ENCODE measurements at places on chromosomes 4 and X.

- no peaks in the 10 kb centered on the region for H3K4me1 ChIP-seq
- peaks cover 23% of the 10 kb centered on the region for H3K36me3 ChIP-seq
- H3K4me3 ChIP-seq, result no peak overlapping the region
- H3K27ac ChIP-seq, result no peak overlapping the region
Measured at GRCh38 chr4:3190549-3190948, 58.4 kb upstream of the MSANTD1 start.

- no peak for DNase-seq
- no peaks in the 10 kb centered on the region for H3K27me3 ChIP-seq
- no peak overlapping the region for H3K4me3 ChIP-seq
- no peak overlapping the region for H3K27ac ChIP-seq
- H3K36me3 ChIP-seq, result no peaks in the 10 kb centered on the region
Measured at GRCh38 chr4:48337731-48338130, 3.6 kb upstream of the SLAIN2 start.

DNA sequence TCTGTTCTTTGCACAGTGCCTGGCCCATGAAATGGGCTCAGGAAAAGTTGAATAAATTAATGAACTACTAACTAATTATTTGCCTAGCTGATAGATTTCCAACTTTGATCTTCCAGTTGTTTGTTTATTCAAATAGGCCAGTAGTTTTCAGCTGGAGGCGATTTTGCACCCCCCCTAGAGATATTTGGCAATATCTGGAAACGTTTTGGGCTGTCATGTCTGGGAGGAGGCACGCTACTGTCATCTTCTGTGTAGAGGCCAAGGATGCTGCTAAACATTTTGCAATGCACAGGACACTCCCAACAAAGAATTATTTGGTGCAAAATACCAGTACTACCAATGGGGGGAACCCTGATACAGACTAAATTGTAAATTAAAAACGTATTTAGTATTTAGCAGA is 81.9 kb downstream of the VCX2 start:
- H3K27me3 ChIP-seq, result no peaks in the 10 kb centered on the region
- no peaks in the 10 kb centered on the region for H3K4me1 ChIP-seq

- DNase-seq, result no peak
- H3K4me3 ChIP-seq, result no peak overlapping the region
- no peaks in the 10 kb centered on the region for H3K36me3 ChIP-seq
- H3K4me1 ChIP-seq, result no peaks in the 10 kb centered on the region
- no peaks in the 10 kb centered on the region for H3K27me3 ChIP-seq
- H3K27ac ChIP-seq, result no peak overlapping the region
Measured at GRCh38 chr4:187141101-187141500, 417.4 kb upstream of the FAT1 start.

- H3K4me3 ChIP-seq, result no peak overlapping the region
- no peaks in the 10 kb centered on the region for H3K36me3 ChIP-seq
- no peak for DNase-seq
- no peak overlapping the region for H3K27ac ChIP-seq
Measured at GRCh38 chr4:5055411-5055810, 4.1 kb downstream of the STK32B start.

GRCh38 chrX:38341442-38341841 is 11.0 kb upstream of the OTC start:
- no peaks in the 10 kb centered on the region for H3K36me3 ChIP-seq
- no peak overlapping the region for H3K27ac ChIP-seq
- DNase-seq, result no peak
- H3K4me3 ChIP-seq, result no peak overlapping the region

DNA sequence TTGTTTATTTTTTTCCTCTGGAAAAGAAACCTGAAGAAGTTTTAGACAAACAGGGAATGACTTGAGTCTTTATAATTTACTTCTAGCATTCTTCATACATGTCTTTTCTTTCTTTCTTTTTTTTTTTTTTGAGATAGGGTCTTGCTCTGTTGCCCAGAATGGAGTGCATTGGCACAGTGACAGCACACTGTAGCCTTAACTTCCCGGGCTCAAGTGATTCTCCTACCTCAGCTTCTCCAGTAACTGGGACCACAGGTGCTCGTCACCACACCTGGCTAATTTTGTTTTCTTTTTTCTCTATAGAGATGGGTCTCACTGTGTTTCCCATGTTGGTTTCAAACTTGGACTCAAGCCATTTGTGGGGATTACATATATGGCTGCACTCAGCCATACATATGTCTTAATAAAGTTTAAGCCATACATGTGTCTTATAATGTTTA is 71.8 kb downstream of the RAPGEF2 start:
- DNase-seq, result no peak
- no peaks in the 10 kb centered on the region for H3K27me3 ChIP-seq
- H3K4me3 ChIP-seq, result no peak overlapping the region
- peak overlapping the region; percentile 87 for H3K27ac ChIP-seq
- H3K4me1 ChIP-seq, result peaks cover 6% of the 10 kb centered on the region
